Activated CD4-positive, alpha-beta T cell treated with anti-CD3 and anti-CD28 coated beads for 36 hours (primary cell): ENCODE measurements at places on chromosomes 5 and 9. TPM values are rescaled to one million over a fixed set of nuclear protein-coding genes. Genes with fewer than 3 reads are reported as not detected.

DNA sequence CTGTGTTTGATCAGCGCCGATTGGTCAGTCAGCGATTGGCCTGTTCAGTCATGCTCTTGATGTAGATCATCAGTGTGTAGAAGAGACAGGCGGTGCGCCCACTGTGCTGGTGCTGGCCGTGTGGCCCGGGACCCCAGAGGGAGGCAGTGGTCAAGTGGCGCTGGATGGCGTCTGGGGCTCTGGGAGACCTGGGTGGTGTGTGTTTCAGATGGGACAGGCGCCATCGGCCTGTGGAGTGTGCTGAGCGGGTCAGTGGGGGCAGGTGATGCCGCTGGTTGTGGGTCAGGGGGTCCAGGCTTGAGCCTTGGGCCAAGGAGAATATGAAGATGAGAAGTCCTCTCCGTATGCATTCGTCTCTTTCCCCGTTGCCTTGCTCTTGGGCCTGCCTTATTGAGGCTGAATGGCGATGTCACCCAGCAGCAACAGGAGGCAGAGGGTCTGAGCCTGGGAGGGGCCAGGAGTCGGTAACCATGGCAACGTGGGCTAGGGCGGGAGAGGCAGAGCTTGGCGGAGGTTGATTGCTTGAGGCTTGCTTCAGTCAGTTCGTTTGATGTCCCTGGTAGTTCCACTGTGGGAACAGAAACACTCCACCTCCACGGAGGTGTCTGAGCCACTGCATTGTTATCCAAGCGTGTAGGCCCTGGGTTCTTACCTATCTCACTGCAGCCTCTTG lies 117.8 kb upstream of the CACNA1B start:
- DNase-seq, result no peak

DNA sequence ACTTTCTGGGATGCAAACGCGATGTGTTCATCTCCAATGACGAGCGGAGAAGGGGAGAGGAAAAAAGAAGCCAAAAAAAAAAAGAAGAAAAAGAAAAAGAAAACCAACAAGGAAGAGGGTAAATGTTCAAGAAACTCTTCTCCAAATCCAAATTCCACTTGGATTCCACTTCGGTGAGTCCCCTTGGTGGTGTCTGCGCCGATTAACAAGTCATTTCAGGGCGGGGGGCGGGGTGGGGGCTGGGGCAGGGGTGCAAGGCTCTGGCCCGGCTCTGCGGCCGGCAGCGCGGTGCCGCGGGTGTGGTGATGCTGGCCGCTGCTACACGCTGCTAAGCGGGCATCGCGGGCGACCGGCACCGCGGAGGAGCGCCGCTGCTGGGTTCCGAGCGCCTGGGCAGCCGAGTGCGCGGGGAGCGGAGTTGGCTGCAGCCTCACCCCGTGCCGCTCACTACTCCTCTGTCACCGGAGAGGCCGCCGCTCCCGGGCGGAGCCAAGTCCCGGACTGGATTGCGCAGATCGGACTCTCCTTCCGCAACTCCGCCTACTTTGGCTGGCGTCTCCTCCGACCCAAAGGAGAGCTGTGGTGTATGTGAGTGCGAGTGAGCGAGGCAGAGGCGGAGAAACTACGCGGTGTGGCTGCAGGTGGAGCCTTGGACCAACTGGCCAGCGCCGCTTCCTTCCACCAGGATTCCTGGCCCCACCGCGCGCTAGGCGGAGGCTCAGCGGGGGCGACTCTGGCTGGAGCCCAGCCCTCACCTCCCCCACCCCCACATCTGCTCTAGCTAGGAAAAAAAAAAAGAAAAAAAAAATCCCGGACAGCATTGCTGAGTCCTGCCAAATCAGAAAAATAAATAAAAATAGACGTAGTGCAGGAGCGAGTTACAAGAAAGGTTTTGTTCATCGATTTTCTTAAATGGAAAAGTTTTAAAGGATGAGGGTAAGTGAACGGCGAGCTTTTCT lies at the start of gene SEMA6A:
SEMA6A (minus strand) TSS at position 457 of the 959 bp plus-strand sequence. CDS start 69,879 bp downstream, outside the sequence.
- peak; percentile 85 for DNase-seq

Gene KIAA0825
- total RNA-seq, result 1.1 TPM

- DNase-seq, result no peak
These were observed 2067.2 kb upstream of the C9orf72 start for GRCh38 chr9:29640507-29640906.

Gene MSX2
- total RNA-seq, result not detected

DNA sequence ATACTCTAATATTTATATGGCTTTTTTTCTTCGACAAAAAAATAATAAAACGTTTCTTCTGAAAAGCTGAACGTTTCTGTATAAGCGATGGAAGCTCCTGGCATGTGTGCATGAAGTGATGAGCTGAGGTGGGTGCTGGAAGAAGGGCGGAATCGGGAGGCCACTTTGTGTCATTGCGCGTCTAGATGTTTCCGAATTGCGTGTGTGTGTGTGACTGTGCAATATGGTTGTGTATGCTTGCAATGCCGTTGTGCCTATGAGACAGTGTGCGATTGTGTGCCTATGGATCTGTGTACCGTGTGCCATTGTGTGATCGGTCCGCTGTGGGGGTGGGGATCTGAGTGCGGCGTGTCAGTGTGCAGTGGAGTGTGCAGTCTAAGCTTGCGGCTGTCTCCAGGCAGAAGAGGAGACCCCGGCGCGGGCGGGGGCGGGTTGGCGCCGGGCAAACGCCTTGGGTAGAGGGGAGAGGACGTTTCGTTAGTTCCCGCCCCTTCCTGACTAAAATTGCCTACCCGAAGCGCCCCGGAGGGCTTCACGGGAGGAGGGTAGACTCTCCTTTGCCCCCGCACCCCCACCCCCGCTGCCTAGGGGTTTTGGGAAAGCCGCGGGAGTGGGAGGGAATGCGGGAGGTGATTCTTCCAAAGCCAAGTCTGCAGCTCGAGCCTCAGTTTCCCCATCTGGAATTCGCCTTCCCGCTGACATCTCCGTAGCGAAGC lies 24.2 kb downstream of the PCDHGC5 start:
- peak; percentile 72 for DNase-seq

DNA sequence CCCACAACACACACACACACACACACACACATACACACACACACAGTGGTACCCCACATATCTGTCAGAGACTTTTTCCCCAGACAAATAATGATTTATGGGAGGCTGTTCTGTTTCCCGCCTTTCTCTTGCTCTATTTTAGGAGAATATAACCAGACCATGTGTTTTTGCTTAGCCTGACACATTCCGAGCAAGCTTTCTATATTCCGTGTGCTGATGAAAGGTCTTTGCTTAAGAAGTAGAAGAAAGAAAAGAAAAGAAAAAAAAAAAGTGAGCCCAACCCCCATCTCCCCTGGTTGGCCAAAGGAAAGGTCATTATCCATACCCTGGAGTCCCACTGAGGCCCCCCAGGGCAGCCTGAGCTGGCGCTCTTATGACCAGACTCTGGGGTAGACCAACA lies 338.6 kb downstream of the SLIT3 start:
- no peak for DNase-seq

DNA sequence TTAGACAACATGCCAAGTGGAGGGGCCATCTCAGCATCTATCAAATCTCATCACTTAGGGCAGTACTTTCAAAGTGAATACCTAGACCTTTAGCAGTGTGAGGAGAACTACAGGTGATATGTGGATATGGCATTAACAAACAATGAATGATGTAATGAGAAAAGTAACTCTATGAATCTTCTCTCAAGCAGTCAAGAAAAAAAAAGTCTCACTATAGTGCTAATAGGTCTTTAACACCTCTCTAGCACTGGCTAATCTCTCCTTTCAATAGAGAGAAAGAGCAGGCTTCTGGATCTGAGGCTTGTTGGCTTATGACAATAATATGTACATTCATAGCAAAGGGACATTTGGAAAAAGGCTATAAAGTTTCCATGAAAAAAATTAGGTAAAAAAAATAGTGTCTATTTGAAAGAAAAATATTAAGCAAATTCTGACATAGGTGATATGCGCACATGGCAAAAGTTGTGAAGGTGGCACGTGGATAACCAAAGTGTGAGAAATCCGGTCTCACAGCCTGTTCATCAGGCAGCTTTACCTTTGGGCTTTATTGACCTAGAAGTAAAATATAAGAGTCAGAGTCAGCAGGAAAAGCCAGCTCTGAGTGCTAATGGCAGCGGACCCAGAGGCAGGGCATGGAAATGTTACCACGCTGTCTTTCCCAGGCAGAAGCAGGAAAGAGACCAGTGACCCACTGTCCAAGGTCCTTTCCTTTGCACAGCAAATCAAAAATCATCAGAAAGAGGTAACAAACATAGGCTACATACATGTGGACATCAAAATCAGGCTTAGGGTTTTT lies 203.4 kb downstream of the EFNA5 start:
- no peak for DNase-seq

DNA sequence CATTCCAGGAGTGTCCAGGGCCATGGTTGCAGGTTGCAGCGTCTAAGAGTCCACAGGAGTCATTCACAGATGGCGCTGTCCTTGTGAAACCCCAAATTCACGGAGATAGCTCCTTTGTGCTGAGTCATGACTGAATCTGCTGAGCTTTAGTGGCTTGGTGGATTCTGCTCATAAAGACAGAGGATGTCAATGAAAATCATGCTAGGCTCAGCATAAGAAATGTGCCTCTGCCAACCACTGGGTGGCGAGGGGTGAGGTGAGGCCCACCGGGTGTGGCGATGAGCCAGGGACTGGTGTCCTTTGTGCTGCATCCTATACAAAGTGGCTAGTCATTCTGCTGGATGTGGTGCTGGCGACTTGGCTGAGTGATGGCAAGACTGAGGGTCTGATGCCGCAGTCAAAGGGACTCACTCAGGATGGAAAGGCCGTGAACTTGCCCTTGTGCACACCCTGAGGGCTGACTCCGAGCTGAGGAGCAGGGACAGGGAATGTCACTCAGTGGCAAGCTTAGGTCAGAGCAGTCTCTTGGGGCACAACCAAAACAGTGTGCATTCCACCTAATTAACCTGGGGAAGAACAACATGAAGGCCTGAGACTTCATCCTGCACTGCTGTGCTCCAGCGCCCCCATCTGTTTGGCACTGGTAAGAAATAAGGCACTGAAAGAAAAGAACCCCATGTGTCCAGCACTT lies 71.5 kb downstream of the DAP start:
- peak; percentile 68 for DNase-seq

DNA sequence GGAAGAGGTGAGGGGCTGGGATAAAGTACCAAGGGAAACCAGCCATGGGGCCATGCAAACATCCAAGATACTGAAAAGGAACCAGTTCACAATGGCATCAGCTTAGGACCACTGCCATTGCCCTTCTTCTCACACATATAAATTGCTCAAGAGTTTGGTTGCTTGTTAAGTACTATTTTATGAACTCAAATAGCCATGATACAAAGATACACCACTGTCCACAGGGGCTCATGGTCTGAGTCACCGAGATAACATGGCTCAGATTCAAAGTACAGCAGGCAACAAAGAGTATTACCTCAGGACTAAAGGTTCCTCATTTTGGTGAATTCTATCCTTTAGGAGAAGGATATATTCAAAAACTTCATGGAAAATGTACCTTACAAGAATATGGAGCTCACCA lies 55.6 kb downstream of the FANCC start:
- DNase-seq, result no peak

GRCh38 chr9:127161081-127161624 lies 38.7 kb upstream of the ANGPTL2 start:
- no peak for DNase-seq

- no peak for DNase-seq
These were observed 203.0 kb downstream of the KDM4C start for GRCh38 chr9:6960777-6961176.

DNA sequence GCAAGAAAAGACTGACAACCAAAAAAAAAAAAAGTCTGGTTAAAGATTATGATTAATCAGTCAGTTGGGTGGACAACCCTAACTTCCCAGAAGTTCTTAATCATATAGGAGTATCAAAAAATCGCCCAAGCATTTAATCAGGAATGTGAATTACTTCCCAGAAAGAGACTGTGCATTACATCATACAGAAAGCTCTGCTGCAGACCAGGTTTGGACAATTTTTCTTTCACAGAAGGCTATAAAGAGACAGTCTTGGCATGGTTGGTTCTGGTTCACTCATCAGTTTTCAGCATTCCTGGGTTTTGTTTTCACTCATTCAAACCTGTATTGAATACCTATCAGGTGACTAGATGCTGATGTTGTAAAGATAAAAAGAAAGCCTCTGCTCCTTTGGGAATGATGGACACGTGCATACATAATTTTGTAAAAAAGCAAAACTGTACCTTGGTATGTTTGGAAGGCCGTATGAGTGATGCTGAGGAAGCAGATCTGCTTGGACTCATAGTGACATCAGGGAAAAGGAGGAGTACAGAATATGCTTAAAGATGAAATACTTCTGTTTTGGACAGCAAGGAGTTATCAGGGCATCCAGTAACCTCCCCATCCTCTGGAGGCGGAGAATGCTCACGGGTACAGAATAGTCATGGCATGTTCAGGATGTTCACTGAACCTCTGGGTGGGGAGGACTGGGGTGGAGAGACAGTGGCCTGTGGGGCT lies 178.4 kb downstream of the GNA14 start:
- DNase-seq, result no peak

DNA sequence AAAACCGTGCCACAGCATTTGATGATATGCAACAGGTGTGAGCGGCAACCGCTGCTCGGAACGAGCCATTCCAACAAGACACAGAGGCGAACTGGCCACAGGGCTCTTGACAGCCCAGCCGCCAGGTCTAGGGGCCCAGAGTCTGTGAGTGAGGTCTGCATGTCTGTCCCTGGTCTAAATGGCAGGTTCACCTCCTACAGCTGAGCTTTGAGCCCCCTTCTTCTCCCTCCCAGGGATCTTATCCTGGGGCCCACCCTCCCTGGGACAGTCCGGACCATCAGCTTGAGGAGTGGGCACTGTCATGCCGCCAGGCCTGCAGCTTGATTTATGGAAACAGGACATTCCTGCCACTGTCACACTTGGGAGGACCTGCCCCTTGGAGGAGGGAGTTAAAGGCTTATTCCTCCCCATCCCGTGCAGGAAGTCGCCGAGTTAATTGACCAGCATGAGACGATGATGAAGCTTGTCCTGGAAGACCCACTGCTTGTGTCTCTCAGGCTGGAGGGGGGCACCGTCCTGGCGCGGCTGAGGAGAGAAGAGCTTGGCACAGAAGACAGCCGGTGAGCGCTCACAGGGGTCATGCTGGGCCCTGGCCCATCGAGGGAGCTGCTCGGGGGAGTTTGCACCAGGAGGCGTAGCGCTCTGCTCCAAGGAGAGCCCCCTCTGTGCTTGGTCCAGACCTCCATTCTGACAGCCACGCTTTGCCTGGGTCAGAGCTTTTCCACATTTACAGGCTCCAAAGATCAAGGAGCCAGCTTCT lies 35.5 kb upstream of the LRRC14B start:
- DNase-seq, result no peak

- DNase-seq, result no peak
These were observed 14.1 kb upstream of the SLC25A51 start for GRCh38 chr9:37917801-37918664.

Gene IL13
- 3.9 TPM for total RNA-seq

Gene CER1
- not detected for total RNA-seq

- no peak for DNase-seq
These were observed 61.5 kb upstream of the NUDT12 start for GRCh38 chr5:103624035-103624480.

GRCh38 chr5:54703133-54703532 lies 185.6 kb downstream of the SNX18 start:
- no peak for DNase-seq
